Effector CD4-positive, alpha-beta T cell (primary cell): ENCODE measurements at places on chromosomes 12 and 14.

DNA sequence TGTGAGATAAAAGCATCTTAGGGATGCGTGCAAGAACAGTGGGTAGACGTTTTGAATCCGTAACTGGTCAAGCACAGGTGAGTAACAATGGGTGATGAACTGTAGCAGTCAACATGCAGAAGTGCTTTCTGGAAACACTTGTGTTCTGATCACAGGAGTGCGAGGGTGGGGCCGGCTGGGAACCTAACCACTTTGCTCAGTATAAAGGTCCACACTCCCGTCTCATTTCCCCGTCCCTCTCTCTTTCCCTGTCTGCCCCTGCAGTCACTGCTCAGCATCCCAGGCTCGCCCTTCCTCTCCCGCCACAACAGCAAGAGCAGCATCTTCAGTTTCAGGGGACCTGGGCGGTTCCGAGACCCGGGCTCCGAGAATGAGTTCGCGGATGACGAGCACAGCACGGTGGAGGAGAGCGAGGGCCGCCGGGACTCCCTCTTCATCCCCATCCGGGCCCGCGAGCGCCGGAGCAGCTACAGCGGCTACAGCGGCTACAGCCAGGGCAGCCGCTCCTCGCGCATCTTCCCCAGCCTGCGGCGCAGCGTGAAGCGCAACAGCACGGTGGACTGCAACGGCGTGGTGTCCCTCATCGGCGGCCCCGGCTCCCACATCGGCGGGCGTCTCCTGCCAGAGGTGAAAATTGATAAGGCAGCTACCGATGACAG lies 127.1 kb downstream of the FIGNL2 start:
- peak; percentile 12 for DNase-seq

DNA sequence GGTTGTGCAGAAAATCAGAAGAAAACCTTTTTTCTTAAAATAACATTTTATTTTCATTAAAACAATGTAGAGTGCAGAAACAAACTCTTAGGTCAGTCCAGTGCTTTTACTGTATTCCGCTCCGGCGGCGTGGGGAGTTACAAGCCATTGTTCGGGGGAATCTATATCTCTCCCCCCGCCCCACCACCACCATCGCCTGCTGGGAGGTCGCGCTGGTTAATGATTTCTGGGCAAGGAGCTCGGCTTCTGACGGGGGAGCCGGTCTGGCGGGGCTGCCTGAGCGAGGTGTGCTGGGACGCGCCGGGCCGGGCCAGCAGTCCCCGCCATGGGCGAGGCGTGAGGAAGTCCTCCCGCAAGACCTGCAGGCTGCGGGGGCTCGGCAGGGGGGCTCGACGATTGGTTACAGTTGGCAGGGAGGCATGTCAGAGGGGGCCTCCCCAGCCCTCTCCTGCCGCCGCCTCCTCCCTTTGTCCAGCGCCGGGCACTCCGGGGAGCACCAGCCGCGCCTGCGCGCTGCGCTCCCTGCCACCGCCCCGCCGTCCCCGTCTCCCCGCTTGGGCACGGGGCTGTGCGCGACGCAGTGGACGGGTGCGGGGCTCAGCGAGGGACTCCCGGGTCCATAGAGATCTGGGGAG lies 1.0 kb upstream of the DUSP6 start:
- DNase-seq: peak; percentile 16

DNA sequence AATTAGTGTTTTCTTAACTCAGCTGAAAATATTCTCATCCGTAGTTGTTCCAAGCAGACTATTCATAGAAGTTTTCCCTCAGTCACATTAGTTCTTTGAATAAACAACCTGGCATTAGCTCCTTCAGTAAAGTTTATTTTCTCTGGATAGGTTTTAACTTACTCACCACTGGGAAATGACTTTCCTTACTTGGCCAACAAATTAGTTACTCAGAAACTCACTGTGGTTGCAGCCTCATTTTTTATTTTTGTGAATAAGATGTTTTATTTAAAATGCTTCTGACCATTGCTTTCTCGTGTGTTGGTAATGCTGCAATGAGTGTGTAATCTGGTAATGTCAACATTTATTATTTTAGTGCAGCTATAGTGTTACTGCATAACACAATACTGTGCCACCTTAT lies 74.9 kb downstream of the NOVA1 start:
- DNase-seq: no peak

GRCh38 chr12:93785249-93786010 lies 108.3 kb downstream of the CRADD start:
- peak; percentile 35 for DNase-seq

DNA sequence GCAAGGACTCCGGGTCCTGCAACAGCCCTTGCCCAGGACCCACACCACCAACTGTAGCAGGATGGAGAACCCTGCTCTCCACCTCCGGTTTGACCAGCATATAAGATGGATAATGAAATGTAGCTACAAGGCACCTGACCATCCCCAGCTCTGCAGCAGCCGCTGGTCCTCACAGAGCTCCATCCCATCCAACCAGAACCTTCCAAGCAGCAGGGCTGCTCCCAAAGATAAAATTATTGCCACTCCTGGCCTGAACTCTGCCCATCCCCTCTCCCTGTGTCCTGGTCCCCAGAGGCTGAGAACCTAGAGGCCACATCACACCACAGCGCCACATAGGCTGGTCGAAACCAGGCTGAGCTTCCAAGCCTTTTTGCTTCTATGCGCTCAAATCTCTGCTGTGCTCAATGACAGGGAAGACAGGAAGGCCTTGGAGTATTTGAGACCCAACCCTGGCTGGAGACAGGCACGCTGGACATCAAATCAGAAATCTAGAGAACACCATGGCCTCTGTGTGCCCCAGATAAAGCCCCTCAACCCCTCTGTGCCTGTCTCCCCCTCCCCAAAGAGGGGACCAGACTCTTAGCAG lies 4.2 kb downstream of the CDK2AP1 start:
- DNase-seq: no peak

- no peak for DNase-seq
These were observed 6.4 kb downstream of the SERPINA6 start for GRCh38 chr14:94316692-94317091.

DNA sequence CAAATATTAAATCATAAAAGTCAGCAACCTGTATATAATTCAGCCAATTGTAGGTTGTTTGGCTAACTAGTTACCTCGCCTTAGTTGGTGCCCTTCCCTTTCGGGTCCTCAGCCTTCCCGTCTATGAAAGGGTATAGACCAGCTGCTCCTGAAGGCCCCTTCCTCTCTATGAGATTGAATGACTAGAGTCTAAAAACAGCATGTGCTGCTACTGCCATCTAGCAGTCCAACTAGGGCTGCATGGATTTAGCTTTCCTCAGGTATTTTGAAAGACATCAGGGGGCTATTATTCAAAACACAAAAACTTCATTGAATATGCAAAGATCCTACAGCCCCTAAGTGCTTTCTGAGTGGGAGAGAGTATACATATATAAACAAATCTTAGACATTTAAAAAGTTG lies 37.0 kb upstream of the TMEM263 start:
- no peak for DNase-seq

DNA sequence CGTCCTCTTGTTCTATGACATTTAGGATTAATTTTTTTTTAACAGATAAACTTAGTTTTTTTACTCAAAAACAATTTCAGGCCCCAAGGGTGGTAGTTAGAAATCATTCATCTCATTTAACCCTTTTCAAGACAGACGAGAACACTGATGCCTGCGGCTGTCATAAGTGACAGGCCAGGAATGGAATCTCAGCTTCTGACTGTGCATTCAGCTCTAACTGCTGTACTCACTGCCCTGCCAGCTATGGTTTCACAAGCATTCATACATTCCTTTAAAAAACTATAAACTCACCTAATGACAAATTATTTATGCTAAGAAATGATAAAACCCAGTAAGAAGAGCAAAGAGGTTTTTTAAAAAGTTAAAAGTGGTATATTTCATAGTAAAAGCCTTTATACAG lies 8.8 kb downstream of the DENND5B start:
- DNase-seq: no peak

DNA sequence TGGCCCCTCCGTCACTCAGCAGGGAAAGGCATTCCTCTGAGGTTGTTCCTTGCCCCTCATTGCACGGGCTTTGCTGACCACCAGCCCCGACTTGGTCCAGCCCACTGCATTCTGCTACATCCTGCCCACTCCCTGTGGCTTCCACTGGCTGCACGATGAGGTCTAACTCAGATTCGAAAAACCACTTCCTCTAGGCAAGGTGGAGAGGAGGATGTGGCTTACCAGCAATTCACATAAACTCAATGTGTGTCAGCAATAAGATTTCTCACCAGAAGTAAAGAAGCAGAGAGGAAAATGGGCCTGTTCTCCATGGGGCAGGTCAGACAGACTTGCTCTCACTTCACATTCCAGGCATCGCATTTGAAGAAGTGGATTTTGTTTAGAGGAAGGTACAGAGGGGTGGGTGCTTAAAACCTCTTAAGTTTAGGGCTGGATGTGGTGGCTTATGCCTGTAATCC lies 14.7 kb downstream of the GPR68 start:
- peak; percentile 45 for DNase-seq

- DNase-seq: no peak
These were observed 364.9 kb downstream of the GALC start for GRCh38 chr14:87628129-87628528.

- DNase-seq: no peak
These were observed 1304.5 kb downstream of the AACS start for GRCh38 chr12:126369487-126370463.
